ENCODE measurements at places on chromosomes 4 and X. TPM values are rescaled to one million over a fixed set of nuclear protein-coding genes. Genes with fewer than 3 reads are reported as not detected.

The BANK1 gene
- 1.8 TPM for total RNA-seq

The TASL gene
- 1.9 TPM for total RNA-seq

The ATRX gene
- total RNA-seq, result 132 TPM

The PDE5A gene
- 40.2 TPM for total RNA-seq

The CACNA1F gene
- total RNA-seq, result 0.10 TPM

The S100P gene
- total RNA-seq, result 26.0 TPM

The PPEF2 gene
- 0.10 TPM for total RNA-seq

The RNF175 gene
- total RNA-seq, result 1.9 TPM

Data from skin of body (tissue), 3 donors.